ENCODE measurements at places on chromosomes 5 and 9.

DNA sequence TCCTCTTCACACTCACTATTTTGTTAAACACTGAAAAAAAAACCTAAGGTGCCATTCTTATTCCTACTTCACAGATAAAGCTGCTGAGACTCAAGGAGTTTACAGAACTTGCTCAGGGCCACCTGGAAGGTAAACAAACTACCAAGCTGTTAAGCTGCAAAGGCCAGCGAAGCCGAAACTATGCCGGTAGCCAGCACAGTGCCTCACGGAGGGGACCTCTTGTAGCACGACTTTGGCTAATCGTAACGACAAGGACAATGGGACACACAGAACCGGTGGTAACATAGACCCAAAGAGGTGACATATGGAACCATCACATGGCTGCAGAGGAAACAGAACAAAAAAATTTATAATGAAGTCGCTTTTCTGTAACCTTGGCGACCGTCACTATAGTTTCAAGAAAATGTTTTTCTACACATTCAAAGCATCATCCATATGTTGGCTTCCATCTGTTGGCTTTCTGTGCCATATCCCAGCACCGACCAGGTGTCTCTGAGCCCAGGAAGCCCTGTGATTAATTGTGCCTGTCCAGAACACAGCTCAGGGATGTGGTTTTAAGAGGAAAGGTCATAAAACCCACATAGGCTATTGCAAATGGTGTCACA is 60.3 kb downstream of the S1PR3 start:
- no peak for DNase-seq

- DNase-seq, result no peak
Observed at GRCh38 chr9:81690251-81690851, 1.0 kb upstream of the TLE1 start.

DNA sequence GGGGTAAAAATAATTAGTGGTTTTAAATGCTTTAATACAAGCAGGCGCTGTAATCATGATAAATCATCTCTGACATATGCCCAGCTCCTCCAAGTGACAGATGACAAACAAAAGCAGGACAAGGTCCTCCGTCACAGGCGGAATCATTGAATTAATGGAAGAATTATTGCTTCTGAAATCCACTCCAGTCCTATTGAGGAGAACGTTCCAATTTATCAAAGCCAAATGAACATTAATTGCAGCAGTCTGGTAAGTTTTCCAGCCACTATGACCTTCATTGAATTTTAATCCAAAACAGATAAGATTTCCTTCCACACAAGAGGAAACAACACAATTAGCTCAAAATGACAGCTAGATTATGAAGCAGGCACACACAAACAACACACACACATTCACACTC is 136.8 kb downstream of the ASTN2 start:
- DNase-seq, result no peak

- DNase-seq, result no peak
Observed at GRCh38 chr5:7597059-7597642, 201.2 kb downstream of the ADCY2 start.

- no peak for DNase-seq
Observed at GRCh38 chr9:79824265-79824664, 252.5 kb downstream of the TLE4 start.

DNA sequence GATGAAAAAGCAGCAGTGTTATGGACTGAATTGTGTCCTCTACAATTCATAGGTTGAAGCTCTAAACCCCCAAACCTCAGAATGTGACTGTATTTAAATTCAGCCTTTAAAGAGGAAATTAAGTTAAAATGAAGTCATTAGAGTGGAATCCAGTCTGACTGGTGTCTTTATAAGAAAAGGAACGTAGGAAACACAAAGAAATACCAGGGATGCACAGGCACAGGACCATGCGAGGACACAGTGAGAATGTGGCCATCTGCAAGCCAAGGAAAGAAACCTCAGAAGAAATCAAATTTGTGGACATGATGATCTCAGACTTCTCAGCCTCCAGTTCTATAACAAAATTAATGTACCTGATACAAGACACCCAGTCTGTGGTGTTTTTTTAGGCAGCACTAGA is 971.2 kb upstream of the CDH9 start:
- no peak for DNase-seq

- no peak for DNase-seq
Observed at GRCh38 chr9:731474-731873, 110.0 kb upstream of the DMRT1 start.

DNA sequence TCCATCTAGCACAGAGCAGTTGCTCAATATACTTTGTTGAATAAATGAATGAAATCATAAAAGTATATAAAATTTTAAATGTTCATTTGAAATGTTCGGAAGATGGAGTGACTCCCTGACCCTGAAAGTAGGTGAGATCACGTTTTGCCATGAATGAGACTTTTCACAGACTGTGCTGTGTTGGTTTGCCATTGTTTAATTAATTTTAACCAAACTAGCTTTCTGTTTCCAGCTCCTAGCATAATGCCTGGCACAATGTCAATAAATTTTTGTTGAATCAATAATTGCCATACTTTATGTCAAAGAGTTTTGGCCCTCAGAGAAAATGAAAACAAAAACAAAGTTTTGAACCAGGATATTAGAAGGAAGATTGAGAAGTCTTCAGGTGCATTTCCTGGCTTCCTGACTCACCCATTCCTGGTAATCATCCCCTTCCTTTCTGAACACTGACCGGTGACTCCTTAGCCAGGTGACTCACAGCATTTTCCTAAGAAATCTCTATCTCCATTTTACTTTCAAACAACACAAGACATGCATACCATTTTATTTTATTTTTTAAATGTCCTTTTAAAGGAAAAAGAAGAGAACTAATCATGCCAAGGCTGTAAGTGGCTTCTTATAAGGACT is 15.1 kb downstream of the SLC28A3 start:
- DNase-seq, result no peak
